Ovary (tissue), 10 donors: ENCODE measurements at places on chromosomes 2 and 18. TPM values are rescaled to one million over a fixed set of nuclear protein-coding genes. Genes with fewer than 3 reads are reported as not detected.

Gene DARS1
- 79.5 TPM for total RNA-seq

Gene TCF23
- 26.3 TPM for total RNA-seq

Gene LYPD6B
- total RNA-seq: 1.7 TPM

Gene FEV
- 0.13 TPM for total RNA-seq

Gene L3MBTL4
- total RNA-seq: 14.5 TPM

Gene ATP6V1C2
- 10.8 TPM for total RNA-seq

Gene KIF5C
- 1.2 TPM for total RNA-seq

Gene FKBP7
- 43.3 TPM for total RNA-seq

Gene FIGN
- total RNA-seq: 13.5 TPM

Gene VWC2L
- 0.11 TPM for total RNA-seq

Gene NIF3L1
- 14.6 TPM for total RNA-seq

Gene HAAO
- 28.8 TPM for total RNA-seq

Gene SNED1
- total RNA-seq: 55.7 TPM
